Kasumi-1 (cell line): ENCODE measurements at places on chromosomes 7 and 10.

DNA sequence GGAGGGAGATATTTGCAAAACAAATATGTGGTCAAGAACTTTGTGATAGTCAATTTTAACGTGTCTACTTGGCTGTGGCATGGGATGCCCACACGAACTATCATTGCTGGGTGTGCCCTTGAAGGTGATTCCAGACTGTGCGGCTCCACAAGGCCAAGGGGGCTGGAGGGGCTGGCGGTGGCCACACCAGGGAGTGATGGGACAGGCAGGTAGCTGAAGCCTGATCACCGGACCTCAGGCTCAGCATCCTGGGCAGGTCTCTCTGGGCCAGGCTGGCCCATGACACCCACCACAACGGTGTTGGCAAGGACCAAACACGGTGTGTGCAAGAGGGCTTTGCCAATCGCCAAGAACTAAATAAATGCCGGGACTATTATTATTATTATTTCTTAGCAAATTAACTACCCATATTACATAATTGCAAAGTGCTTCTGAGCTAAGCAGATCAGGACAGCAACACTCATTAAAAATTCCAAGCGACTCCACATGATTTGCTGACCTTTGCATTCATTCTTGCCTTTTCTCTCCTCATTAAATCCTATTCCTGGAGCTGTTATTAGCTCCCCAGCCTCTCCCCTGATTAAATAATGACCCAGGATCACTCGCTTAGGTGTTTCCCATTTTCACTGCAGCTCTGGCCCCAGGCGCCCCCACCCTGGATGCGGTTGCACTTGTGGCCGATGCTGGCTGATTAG, 35.4 kb upstream of the PPP2R2D start:
- DNase-seq, result no peak

DNA sequence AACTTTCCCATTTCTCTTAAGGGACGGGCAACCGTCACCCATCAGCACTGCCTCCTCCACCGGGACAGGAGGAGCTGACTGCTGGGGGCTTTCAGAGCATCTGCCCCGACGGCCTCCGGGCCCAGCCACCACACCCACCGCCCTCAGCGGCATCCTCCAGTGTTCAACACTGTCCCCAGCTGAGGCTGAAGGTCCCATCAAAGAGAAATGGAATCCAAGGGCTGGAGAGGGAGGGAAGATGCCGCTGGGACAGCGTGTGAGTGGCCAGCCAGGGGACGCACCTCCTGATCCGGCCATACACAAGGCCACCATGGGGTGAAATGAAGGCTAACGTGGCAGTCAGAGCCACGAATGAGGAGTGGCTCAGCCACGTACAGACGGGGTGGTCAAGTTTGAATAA, 153.6 kb upstream of the PPP2R2D start:
- no peak for DNase-seq

DNA sequence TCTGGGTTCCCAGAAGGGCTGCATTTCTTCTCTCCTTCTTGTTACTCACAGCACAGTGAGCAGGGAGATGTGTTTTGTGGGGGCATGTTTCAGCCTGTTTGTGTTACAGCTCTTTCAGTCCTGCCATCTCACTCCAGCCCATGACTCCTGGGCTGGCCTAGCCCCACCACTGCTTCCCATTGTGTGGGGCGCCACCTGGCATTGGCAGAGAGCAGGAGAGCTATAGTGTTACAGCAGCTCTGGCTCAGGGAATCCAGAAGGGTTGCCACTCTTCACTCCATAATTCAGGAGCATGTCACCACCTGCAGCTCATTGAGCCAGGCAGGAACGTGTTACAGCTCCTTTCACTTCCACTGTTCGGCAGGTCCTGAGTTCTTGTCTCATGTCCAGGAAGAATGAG, 30.0 kb downstream of the CLDN12 start:
- DNase-seq, result no peak

GRCh38 chr7:120221666-120222065, 51.3 kb upstream of the KCND2 start:
- no peak for DNase-seq

DNA sequence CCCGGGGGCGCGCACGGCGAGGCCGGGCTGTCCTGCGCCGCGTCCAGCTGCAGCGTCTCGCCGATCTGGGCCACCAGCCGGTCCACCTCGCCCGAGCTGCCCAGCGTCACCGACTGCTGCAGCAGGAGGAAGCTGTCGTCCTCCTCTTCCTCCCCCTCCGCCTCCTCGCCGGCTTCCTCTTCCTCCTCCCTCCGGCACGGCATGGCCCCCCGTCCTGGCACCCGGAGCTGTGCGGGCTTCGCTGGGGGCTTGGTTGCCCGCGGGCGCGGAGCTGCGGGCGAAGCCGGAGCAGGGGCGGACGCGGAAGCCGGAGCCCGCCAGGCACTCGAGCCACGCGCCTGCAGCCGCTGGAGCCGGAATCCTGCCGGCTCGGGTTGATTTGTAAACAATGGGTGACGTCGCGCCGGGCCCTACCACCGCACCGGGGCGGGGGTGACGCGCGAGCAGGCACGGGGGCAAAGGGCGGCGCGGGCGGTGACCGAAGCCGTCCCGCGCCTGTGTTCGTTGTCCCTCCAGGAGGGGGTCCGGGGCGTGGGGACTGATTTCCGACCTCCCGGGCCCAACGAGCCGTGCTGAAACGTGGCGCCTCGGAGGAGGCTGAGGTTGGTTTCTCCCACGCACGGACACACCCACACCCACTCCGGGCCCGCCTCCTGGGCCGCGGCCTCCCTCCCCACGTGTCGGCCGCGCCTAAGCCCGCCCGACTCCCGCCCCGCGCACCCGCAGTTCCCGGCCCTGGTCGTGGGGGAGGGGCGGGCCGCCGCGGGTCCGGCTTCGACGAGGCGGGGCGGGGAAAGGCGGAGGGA, at the start of gene FRAT2:
TSS of gene FRAT2 (minus strand) at position 360 of the 806 bp plus-strand sequence. CDS start at position 203, 157 bp downstream.
- DNase-seq, result peak; percentile 91

- DNase-seq, result no peak
Observed at GRCh38 chr7:36045326-36045725, 107.7 kb upstream of the EEPD1 start.

- DNase-seq, result peak; percentile 33
Observed at GRCh38 chr7:7099584-7100014, 82.7 kb upstream of the C1GALT1 start.

GRCh38 chr7:24457219-24457558, 116.1 kb upstream of the PALS2 start:
- DNase-seq, result no peak
